Glutamatergic neuron (in vitro differentiated cells): ENCODE measurements at places on chromosomes 16 and 17. TPM values are rescaled to one million over a fixed set of nuclear protein-coding genes. Genes with fewer than 3 reads are reported as not detected.

WNK4 gene
- total RNA-seq, result 2.7 TPM

SLC12A4 gene
- total RNA-seq, result 19.9 TPM

EARS2 gene
- total RNA-seq, result 8.3 TPM

DLX3 gene
- 0.37 TPM for total RNA-seq

C16orf74 gene
- 2.6 TPM for total RNA-seq

- no peak overlapping the region for H3K27ac ChIP-seq
- H3K36me3 ChIP-seq, result no peaks in the 10 kb centered on the region
- H3K4me1 ChIP-seq, result peaks cover 5% of the 10 kb centered on the region
- peaks cover 2% of the 10 kb centered on the region for H3K27me3 ChIP-seq
- H3K4me3 ChIP-seq, result no peak overlapping the region
These were observed 145.6 kb upstream of the TBX2 start for GRCh38 chr17:61253937-61254574.

- H3K27me3 ChIP-seq, result peaks cover 3% of the 10 kb centered on the region
- H3K4me3 ChIP-seq, result no peak overlapping the region
- H3K27ac ChIP-seq, result no peak overlapping the region
- peaks cover 7% of the 10 kb centered on the region for H3K36me3 ChIP-seq
These were observed 135.2 kb downstream of the SHISA9 start for GRCh38 chr16:13036600-13036999.

GRCh38 chr16:83100679-83101078 is 473.9 kb downstream of the CDH13 start:
- H3K4me1 ChIP-seq, result no peaks in the 10 kb centered on the region
- no peaks in the 10 kb centered on the region for H3K27me3 ChIP-seq
- H3K27ac ChIP-seq, result no peak overlapping the region
- H3K36me3 ChIP-seq, result peaks cover 24% of the 10 kb centered on the region
- H3K4me3 ChIP-seq, result no peak overlapping the region
- no peak for DNase-seq

GRCh38 chr16:57061084-57061905 is 31.1 kb upstream of the CPNE2 start:
- peak overlapping the region; percentile 52 for H3K4me3 ChIP-seq
- peaks cover 22% of the 10 kb centered on the region for H3K4me1 ChIP-seq
- H3K36me3 ChIP-seq, result no peaks in the 10 kb centered on the region

DNA sequence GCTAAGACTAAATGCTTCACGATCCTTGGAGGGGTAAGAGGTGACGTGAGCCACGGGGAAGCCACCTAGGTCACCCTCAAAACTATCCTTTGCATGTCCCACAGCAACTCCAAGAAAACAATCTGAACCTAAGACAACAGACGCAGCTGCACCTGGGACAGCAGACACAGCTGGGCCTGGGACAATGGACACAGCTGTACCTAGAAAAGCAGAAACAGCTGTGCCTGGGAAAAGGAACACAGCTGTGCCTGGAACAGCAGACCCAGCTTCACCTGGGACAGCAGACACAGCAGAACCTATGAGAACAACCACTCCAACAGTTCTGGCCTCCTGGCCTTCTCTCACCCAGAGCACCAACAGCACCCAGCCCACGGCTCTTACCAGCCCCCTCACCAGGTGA is 11.7 kb upstream of the CD300LD start:
- peak overlapping the region; percentile 91 for H3K27ac ChIP-seq
- peaks cover 69% of the 10 kb centered on the region for H3K4me1 ChIP-seq
- H3K4me3 ChIP-seq, result peak overlapping the region; percentile 56
- no peaks in the 10 kb centered on the region for H3K36me3 ChIP-seq
- DNase-seq, result no peak
- peaks cover 17% of the 10 kb centered on the region for H3K27me3 ChIP-seq

- DNase-seq, result no peak
- H3K27me3 ChIP-seq, result peaks cover 2% of the 10 kb centered on the region
- H3K4me3 ChIP-seq, result no peak overlapping the region
These were observed 31.0 kb upstream of the SLC5A10 start for GRCh38 chr17:18920911-18921441.

GRCh38 chr17:4161192-4161966 is 18.4 kb downstream of the CYB5D2 start:
- H3K4me3 ChIP-seq, result no peak overlapping the region
- H3K27ac ChIP-seq, result no peak overlapping the region
- DNase-seq, result no peak
- peaks cover 5% of the 10 kb centered on the region for H3K36me3 ChIP-seq
- H3K27me3 ChIP-seq, result peaks cover 9% of the 10 kb centered on the region
- H3K4me1 ChIP-seq, result peaks cover 4% of the 10 kb centered on the region

DNA sequence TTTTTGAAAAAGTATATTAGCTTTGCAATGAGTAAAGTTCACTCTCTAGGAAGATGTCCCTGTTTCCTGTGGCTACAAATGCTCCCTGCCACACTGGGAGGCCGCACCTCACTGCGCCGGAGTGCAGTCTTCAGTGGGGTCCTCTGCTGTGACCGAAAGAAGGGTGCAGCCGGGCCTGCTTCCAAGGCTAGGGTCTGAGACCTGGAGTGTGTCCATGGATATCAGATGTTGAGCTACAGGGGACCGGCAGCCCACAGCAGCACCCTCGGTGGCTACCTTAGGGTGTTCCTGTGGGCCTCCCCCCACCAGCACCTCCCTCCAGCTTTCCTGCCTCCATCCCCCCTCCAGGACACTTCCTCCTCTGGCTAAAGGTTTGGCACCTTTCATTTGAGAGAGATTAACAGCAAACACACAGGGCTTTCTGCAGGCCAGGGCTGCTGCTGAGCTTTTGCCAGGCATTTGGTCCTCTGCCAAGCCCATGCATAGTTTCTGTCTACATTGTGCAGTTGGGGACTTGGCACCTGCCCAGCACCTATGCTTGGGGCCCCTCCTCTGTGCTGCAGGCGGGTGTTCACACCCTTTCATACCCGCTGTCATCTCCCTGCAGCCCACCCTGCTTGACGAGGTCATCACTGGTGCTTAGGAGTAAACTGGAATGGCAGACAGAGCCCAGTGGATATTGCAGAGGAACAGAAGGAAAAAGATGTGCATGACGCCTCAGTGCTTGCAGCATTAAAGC is 33.8 kb upstream of the CRISPLD2 start:
- H3K4me3 ChIP-seq, result no peak overlapping the region
- H3K4me1 ChIP-seq, result peaks cover 13% of the 10 kb centered on the region
- H3K27ac ChIP-seq, result no peak overlapping the region
- H3K27me3 ChIP-seq, result peaks cover 4% of the 10 kb centered on the region

GRCh38 chr17:61206922-61207321 is 192.7 kb upstream of the TBX2 start:
- no peak for DNase-seq
- no peak overlapping the region for H3K4me3 ChIP-seq
- H3K4me1 ChIP-seq, result peaks cover 44% of the 10 kb centered on the region
- no peaks in the 10 kb centered on the region for H3K36me3 ChIP-seq
- H3K27ac ChIP-seq, result no peak overlapping the region

DNA sequence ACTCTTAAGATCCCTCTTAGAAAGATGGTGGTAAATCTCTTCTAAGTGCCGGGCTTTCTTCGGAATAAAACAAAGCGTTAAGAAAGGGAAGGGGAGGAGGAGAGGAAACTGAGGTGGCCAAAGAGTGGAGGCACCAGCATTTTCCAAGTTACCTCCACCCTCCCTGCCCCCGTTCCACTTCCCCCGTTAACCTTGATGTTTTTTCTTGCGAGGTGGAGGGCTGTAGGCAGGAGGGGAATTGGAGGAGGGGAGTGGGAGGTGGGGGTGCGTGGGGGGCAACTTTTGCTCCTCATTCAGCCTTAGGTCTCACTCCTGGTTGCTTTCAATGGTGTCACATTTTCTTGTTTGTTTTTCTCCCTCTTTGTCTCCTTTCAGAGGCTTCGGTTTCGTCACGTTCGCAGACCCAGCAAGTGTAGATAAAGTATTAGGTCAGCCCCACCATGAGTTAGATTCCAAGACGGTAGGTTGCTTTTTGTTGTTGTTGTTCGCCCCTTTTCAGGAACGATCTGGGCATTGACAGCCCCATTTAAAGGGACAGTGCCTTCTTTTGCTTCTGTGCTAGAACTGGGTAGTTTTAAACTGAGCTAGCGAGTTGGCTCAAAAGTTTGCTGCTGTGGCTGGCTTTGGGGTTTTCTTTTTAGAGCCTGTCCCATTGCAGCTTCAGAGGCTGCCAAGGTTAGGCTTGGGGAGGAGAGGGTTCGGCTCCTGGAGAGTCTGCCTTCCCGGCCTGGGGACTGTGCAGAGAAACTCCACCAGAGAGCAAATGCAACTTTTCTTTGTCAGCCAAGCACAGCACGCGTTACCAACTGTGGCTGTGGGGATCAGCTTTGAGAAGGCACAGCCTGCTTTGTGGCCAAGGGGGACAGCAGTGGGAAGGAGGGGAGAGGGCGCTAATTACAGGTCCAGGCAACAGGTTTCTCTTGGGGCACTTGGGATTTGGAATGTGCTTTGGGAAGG is 1.9 kb downstream of the MSI2 start:
- H3K27me3 ChIP-seq, result peaks cover 10% of the 10 kb centered on the region
- H3K4me3 ChIP-seq, result peak overlapping the region; percentile 99
- peaks cover 33% of the 10 kb centered on the region for H3K4me1 ChIP-seq
- H3K36me3 ChIP-seq, result no peaks in the 10 kb centered on the region
- H3K27ac ChIP-seq, result peak overlapping the region; percentile 84

GRCh38 chr17:78173097-78173715 is 4.8 kb downstream of the SYNGR2 start:
- H3K4me1 ChIP-seq, result peaks cover 14% of the 10 kb centered on the region
- no peak overlapping the region for H3K4me3 ChIP-seq
- no peaks in the 10 kb centered on the region for H3K36me3 ChIP-seq
- no peaks in the 10 kb centered on the region for H3K27me3 ChIP-seq

- no peak for DNase-seq
- H3K4me3 ChIP-seq, result no peak overlapping the region
- H3K27me3 ChIP-seq, result peaks cover 2% of the 10 kb centered on the region
- H3K36me3 ChIP-seq, result peaks cover 7% of the 10 kb centered on the region
- peaks cover 9% of the 10 kb centered on the region for H3K4me1 ChIP-seq
- no peak overlapping the region for H3K27ac ChIP-seq
These were observed 115.0 kb downstream of the MGAT5B start for GRCh38 chr17:76983075-76983775.

- no peak overlapping the region for H3K4me3 ChIP-seq
- peaks cover 19% of the 10 kb centered on the region for H3K36me3 ChIP-seq
- peaks cover 5% of the 10 kb centered on the region for H3K27me3 ChIP-seq
- DNase-seq, result no peak
- peaks cover 8% of the 10 kb centered on the region for H3K4me1 ChIP-seq
These were observed 203.5 kb downstream of the RBFOX3 start for GRCh38 chr17:79407385-79407784.

- peaks cover 12% of the 10 kb centered on the region for H3K36me3 ChIP-seq
- H3K27me3 ChIP-seq, result peaks cover 42% of the 10 kb centered on the region
- H3K4me1 ChIP-seq, result peaks cover 6% of the 10 kb centered on the region
- no peak overlapping the region for H3K27ac ChIP-seq
- no peak for DNase-seq
These were observed 21.0 kb downstream of the CBX4 start for GRCh38 chr17:79818026-79818758.

GRCh38 chr17:15900871-15901270 is 44.1 kb upstream of the ADORA2B start:
- H3K4me3 ChIP-seq, result no peak overlapping the region
- DNase-seq, result no peak
- H3K4me1 ChIP-seq, result no peaks in the 10 kb centered on the region
- no peaks in the 10 kb centered on the region for H3K36me3 ChIP-seq

DNA sequence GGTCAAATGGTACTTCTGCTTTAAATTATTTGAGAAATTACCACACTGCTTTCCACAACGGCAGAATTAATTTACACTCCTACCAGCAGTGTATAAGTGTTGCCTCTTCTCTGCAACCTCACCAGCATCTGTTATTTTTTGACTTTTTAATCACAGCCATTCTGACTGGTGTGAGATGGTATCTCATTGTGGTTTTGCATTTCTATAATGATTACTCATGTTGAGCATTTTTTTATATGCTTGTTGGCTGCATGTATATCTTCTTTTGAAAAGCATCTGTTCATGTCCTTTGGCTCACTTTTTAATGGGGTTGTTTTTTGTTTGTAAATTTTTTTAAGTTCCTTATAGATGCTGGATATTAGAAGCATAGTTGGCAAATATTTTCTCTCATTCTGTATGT is 446.7 kb downstream of the PMP22 start:
- no peaks in the 10 kb centered on the region for H3K36me3 ChIP-seq
- H3K4me3 ChIP-seq, result no peak overlapping the region
- DNase-seq, result no peak

DNA sequence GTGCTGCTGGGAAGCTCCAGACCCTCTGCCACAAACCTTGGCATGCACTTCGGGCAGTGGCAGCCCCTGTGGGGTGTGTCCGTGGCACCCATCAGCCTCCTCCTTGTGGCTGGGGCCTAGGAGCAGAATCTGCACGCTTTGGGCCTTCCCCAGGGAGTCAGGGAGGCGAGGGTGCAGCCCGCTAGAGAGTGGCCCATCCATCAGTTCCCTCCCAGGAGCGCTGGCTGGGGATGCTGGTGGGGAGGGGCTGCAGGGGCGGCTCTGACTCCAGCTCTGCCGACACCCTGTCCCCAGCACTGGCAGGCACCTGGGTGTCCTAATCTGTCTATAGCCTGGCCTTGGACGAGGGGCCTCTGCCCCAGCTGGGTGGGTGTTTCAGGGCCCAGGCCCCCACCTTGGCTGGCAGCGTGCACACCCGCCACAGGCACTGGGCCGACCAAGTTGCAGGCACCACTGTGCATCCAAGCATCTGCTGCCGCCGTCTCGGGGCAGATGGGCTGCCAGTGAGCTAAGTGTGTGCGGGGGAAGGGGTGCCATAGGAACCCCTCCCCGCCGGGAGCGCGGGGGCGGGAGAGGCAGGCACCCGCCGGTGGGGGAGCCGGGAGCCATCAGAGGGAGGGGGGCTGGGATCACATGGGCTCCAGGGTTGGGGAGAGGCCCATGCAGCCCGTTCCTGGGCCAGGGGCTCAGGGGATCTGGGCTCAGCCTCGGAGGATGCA is 30.2 kb downstream of the ENDOV start:
- peak overlapping the region; percentile 12 for H3K27ac ChIP-seq
- no peak overlapping the region for H3K4me3 ChIP-seq
- peak; percentile 63 for DNase-seq

GRCh38 chr17:14118951-14119350 is 49.6 kb downstream of the COX10 start:
- H3K27me3 ChIP-seq, result no peaks in the 10 kb centered on the region
- no peak for DNase-seq
- no peaks in the 10 kb centered on the region for H3K36me3 ChIP-seq
- no peak overlapping the region for H3K4me3 ChIP-seq
- H3K4me1 ChIP-seq, result peaks cover 3% of the 10 kb centered on the region

DNA sequence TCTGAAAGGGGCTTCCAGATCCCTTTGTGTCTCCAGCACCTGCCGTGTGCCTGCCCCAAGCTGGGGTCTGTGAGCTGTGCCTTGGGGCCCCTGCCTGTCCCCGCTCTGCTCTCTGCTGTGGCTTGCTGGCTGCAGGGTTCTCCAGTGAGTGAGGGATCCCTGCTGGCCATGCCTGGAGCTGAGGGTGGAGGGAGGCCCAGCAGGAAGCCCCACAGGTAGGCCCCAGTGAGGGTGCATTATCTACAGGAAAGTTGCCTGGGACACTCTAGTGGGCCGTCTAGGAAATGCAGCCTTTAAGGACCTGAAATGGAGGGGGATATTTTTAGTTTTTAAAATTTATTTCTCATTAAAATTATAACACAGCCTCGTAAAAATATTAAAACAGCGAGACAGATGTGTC is 50.9 kb downstream of the JPH3 start:
- peaks cover 5% of the 10 kb centered on the region for H3K27me3 ChIP-seq
- peaks cover under 1% of the 10 kb centered on the region for H3K4me1 ChIP-seq
- H3K27ac ChIP-seq, result no peak overlapping the region
